Stomach (tissue), 19 donors: ENCODE measurements at places on chromosomes 12 and 14.

DNA sequence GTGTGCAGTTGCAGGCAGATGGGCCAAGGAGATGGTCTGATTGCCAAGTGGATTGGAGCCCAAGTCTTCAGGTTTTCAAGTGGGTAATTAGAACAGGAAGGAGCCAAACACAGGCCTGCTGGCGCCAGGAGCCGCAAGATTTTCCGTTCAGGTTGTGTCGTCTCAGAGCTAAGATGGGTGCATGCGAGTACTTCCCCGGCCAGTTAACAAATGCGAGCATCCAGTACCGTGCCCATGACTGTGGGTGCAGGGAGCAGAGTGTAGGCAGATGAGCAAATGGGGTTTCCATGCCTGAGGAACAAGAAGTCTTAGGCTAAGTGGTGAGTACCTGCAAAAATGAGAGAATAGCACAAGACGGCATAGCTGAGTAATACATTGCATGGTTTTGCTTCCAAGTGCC lies 90.5 kb downstream of the CHST11 start:
- DNase-seq: no peak

DNA sequence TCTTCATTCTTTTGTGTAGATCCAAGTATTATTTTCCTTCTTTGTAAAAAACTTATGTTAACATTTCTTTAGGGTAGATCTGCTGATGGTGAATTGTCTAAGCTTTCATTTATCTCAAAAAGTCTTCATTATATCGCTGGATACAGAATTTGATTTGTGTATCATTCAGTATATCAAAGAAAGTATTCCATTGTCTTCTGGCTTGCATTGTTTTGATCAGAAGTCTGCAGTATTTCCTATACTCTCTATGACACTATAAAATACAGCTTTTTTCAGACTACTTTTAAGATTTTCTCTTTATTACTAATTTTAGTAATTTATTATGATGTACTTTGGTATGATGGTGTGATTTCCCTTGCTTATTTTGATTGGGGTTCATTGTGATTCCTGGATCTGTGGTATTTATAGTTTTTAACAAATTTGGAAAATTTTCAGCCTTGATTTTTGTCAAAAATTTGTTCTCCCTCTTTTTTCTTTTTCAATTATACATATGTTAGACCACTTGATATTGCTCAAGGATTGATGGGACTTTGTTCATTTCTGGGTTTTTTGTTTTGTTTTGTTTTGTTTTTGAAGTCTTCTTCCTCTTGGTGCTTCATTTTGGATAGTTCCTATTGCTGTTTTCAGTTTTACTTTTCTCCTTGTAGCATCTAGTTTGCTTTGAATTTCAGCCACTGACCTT lies 176.5 kb downstream of the ZFP36L1 start:
- no peak for DNase-seq

DNA sequence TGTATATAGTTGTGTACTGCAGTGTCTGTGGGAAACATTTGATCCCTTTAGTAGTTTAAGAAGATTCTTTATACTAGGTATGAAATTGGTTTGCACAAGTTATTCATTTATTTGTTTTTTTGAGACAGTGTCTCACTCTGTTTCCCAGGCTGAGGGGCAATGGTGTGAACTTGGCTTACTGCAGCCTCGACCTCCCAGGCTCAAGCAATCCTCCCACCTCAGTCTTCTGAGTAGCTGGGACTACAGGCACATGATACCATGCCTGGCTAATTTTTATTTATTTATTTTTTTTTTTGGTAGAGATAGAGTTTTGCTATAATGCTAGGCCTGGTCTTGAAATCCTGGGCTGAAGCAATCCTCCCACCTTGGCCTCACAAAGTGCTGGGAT lies 209.4 kb downstream of the RASSF9 start:
- DNase-seq: no peak

DNA sequence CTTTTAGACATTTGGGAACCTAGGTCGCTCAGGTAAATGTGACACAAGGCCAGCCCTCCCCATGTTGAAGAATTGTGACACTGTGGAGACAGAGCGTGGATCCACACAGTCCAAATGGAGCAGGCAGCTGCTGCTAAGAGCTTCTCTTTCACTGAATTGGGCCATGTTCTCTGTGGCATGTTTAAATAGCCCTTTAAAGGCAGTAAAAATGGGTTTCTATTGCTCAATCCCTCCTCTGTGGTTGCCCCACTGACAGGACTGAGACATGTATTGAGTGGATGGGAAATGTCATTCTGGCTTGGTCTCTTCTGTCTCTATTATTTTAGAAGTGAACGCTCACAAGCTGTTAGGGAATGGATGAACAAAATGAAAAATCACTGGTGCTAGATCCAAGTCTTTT lies 84.0 kb upstream of the PRICKLE1 start:
- DNase-seq: no peak

DNA sequence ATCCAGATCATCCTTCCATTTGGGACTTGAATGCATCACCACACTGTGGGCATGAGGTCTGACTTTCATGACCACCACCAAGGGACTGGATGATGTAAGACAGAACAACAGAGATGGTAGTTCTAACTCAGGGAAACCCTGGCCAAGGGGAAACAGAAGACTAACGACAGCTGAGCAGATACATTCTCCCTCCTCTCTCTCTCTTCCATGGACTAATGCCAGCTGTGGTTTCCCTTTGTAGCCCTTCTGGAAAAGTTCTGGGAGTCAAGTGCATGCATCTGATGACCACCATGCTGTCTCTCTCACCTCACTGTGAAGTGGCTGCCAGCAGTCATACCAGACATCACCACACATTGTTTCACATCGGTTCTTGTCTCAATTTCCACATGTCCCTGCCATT lies 3.4 kb downstream of the TAS2R30 start:
- no peak for DNase-seq

GRCh38 chr12:49413010-49413409 lies 45.7 kb downstream of the SPATS2 start:
- DNase-seq: no peak

DNA sequence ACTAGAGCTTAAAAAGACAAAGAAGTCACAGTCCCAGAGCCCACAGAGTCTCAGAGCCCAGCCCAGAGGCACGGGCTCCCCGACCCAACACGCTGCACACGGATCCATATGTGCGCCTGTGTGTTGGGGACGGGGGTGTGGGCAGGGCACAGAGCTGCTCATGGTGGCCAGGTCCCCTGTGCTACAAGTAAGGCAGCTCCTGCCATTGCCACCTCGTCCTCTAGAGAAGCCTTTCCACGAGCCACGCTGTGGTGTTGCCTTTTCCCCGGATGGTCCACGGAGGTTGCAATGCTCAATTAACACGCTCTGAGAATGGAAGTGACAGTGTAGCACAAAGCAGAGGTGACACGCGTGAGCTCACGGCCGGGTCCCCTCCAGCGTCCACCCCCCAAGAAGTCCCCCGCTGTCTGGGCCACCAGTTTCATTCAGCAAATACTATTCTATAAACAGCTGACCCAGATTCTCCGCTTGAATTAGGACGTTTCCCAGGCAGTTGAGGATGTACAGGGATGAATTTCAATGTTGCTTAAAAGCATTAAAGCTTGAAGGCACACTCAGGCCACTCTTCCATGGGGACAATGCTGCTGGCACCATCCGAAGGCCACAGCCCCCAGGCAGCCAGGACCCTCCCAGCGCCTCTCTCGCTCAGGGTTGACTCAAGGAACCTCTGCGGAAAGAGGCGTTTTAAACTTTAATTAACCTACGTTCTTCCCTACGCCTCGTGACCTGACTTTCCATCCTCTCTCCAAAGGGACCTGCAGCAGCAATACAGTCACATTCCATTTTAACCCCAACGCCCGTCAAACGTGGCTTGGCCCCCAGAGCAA lies 22.7 kb upstream of the EIF5 start:
- DNase-seq: no peak

GRCh38 chr12:95499772-95500171 lies 25.8 kb downstream of the METAP2 start:
- no peak for DNase-seq

DNA sequence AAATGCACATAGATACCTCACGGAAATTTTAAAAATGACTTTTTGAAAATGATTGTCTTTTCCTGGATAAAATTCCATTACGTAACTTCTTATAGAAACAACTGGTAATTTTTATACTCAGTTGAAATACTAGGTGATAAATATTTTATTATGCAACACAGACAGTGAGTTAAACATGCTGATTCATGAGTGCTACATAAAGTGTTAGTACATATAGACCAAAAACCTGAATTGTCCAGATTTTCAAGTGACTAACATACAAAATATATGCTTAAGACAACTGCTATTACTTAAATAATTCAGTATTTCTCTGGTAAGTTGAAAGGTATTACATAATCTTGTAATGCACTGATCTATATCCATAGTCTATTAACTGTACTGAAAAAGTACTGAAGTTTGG lies 11.9 kb downstream of the PTPRO start:
- no peak for DNase-seq
